ENCODE measurements at places on chromosomes 16 and 17. TPM values are rescaled to one million over a fixed set of nuclear protein-coding genes. Genes with fewer than 3 reads are reported as not detected.
A peak's percentile ranks its signal among the peaks of the same experiment; 100 is the strongest.

TEKT1 gene
- not detected for total RNA-seq

SPNS3 gene
- not detected for total RNA-seq

NOS2 gene
- total RNA-seq: 0.67 TPM

SNX20 gene
- not detected for total RNA-seq

DNA sequence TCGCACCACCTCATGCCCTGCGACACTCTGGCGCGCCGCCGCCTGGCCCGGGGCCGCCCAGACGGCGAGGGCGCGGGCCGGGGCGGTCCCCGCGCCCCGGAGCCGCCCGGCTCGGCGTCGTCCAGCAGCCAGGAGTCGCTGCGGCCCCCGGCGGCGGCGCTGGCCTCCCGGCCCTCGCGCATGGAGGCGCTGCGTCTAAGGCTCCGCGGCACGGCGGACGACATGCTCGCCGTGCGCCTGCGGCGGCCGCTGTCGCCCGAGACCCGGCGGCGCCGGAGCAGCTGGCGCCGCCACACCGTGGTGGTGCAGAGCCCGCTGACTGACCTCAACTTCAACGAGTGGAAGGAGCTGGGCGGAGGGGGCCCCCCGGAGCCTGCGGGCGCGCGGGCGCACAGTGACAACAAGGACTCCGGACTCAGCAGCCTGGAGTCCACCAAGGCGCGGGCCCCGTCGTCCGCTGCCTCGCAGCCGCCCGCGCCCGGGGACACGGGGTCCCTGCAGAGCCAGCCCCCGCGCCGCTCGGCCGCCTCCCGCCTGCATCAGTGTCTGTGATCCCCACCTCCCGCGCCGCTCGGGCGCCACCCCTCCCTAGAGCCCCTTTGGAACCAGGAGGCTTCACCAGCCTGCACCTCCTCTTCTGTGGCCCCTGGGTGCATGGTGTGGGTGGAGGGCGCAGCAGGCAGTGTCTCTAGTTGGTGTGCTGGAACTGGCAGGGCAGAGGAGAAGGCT, 82.3 kb downstream of the ARHGAP23 start:
- H3K4me3 ChIP-seq: peak overlapping the region; percentile 37
- peak; percentile 27 for DNase-seq
- peaks cover 5% of the 10 kb centered on the region for H3K4me1 ChIP-seq
- H3K27ac ChIP-seq: no peak overlapping the region

- H3K27ac ChIP-seq: no peak overlapping the region
- H3K27me3 ChIP-seq: no peaks in the 10 kb centered on the region
- no peaks in the 10 kb centered on the region for H3K4me1 ChIP-seq
- no peak for DNase-seq
- peaks cover 38% of the 10 kb centered on the region for H3K36me3 ChIP-seq
Observed at GRCh38 chr17:1545618-1546017, 17.0 kb downstream of the PITPNA start.

GRCh38 chr16:84259691-84260090, 19.9 kb upstream of the KCNG4 start:
- no peak for DNase-seq
- H3K36me3 ChIP-seq: no peaks in the 10 kb centered on the region
- H3K4me3 ChIP-seq: no peak overlapping the region
- no peak overlapping the region for H3K27ac ChIP-seq
- no peaks in the 10 kb centered on the region for H3K4me1 ChIP-seq

GRCh38 chr17:76793775-76794174, 55.9 kb downstream of the MFSD11 start:
- H3K27ac ChIP-seq: no peak overlapping the region
- no peaks in the 10 kb centered on the region for H3K27me3 ChIP-seq
- H3K36me3 ChIP-seq: no peaks in the 10 kb centered on the region
- peak; percentile 57 for DNase-seq
- H3K4me3 ChIP-seq: no peak overlapping the region

DNA sequence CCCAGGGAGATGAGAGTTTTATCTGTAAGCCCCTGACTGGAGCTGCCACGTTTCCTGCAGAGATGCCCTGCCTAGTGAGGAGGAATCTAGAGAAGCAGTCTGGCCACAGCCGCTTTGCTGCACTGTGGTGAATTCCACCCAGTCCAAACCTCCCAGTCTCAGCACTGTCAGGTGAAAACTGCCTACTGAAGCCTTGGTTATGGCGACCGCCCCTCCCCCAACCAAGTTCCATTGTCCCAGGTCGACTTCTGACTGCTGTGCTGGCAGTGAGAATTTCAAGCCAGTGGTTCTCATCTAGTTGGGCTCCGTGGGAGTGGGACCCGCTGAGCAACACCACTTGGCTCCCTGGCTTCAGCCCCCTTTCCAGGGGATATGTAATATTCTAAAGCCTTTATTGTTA, 10.2 kb upstream of the LYZL6 start:
- H3K27ac ChIP-seq: no peak overlapping the region
- H3K27me3 ChIP-seq: no peaks in the 10 kb centered on the region
- DNase-seq: no peak
- no peaks in the 10 kb centered on the region for H3K36me3 ChIP-seq

- no peak overlapping the region for H3K4me3 ChIP-seq
- no peak for DNase-seq
- H3K27me3 ChIP-seq: no peaks in the 10 kb centered on the region
- H3K27ac ChIP-seq: no peak overlapping the region
- H3K36me3 ChIP-seq: peaks cover 17% of the 10 kb centered on the region
Observed at GRCh38 chr16:65032387-65032786, 89.5 kb downstream of the CDH11 start.

DNA sequence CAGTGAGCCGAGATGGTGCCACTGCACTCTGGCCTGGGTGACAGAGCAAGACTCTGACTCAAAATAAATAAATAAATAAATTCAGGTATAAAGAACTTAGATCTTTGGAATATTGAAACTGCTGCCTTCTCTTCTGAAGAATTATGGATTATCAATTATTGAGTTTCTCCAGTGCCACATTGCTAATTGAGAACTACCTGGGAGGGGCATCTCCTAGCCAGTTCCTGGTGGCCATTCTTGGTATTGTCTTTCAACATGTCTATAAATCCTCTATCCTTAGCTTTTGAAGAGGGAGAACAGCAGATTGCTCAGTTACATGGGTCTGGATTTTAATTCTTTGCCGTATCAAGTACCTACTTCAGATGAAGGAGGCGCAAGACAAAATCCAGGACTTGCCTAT, 29.2 kb downstream of the CALCOCO2 start:
- H3K27ac ChIP-seq: no peak overlapping the region
- no peak for DNase-seq
- no peaks in the 10 kb centered on the region for H3K27me3 ChIP-seq
